Stimulated activated CD8-positive, alpha-beta memory T cell treated with anti-CD3 and anti-CD28 coated beads, Interleukin-4, amount 100 ng/mL, for 1 hour (primary cell): ENCODE measurements at places on chromosomes 5 and 9.

GRCh38 chr9:105637787-105638395 lies 24.4 kb upstream of the TAL2 start:
- no peak for DNase-seq

- no peak for DNase-seq
Observed at GRCh38 chr5:150993826-150994412, 26.5 kb upstream of the GPX3 start.

DNA sequence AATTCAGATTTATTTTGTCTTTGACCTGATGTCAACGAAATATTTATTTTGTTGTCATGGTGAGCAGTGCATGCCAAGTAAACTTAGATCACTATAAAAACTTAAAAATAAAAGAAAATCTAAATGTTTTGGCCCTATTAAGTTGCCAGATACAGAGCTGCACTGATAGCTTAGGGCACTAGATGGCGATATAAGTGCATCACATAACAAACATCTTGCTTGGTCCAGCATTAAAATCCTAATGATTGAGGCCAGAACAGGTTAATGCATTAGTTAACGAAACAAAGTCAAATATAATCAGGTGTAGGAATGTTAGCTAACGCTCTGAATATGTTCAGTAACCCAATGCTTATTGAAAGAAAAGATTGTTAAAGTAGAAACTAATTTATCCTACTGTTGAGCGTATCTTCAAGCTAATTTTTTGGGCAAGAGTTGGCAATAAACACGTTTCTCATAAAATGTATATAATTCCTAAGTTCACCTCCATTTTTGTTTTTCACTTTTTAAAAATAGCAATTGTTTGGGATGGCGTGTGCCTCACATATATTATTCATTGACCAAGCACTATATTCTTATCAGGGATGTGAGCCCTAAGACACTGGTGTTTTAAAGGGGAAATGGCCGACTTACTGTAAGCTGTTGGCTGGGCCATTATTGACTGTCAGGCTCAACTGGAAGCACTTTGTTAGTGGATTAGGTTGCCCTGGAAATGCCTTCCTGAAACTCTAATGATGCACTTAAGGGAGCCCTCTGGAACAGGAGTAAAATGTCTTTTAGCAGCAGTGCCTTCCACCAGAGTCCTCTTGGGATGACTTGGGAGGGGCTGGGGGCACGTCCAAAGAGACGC lies 33.3 kb downstream of the KCTD16 start:
- DNase-seq = no peak

DNA sequence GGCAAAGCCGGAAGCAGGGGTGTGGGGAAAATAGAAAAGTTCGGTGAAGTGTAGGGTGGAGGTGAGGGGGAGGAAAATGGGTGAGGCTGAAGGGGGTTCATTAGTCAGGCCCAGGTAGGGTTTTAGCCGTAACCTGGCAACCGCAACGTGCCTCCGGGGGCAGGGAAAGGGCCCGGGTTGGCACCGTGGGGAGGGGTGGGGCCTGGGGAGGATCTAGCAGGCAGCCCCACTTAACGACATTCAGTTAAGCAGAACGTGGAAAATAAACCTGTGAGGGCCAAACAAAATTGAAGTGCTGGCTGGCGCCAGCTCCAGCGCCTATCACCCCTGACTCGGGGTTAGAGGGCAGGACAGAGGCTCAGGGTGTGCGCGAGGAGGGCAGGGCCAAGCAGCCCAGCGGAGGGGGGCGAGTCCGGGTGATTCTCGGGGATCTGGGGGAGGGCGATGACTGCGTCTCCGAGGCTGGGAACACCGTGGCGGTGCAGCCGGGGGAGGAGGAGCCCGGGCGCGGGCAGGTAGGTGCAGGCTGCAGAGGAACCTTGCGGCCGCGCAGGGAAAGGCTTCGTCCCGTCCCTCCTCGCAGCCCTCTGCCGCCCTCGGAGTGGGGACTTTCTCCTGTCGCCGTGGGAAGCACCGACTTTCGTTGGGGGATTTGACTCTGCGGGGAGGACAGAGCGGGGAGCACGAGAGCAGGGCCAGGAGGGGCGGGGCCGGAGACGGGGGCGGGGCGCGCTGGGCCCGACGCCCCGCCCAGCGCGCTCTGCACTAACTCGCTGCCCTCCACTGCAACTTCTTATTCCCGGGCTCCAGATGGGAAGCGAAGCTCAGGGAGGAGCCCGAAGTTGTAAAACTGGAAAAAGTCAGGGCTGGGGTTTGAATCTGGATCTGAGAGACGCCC lies 5.1 kb downstream of the RGS14 start:
- DNase-seq = no peak

DNA sequence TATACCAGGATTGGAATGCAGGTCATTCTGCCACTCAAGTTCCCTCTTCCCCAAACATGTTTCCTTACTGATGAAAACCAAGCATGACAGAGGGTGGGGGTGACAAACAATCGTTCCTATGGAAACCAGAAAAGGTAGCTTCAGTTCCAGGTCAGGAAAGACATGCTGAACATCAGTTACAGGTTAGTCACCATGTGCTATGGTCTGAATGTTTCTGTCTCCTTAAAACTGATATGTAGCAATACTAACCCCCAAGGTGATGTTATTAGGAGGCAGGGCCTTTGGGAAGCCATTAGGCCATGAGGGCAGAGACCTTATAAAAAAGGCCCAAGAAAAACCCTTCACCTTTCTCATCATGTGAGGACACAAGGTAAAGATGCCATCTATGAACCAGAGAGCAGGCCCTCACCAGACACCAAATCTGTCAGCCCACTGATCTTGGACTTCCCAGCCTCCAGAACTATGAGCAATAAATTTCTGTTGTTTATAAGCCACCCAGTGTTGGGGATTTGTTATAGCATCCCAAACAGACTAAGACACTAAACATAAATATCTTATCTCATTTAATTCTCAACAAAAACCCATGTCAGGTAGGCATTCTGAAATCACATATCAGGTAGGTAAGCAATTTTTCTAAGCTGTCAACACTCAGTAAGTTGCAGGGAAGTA lies 15.7 kb upstream of the SH3RF2 start:
- DNase-seq = no peak

- DNase-seq = no peak
Observed at GRCh38 chr9:28409919-28410318, 836.6 kb upstream of the C9orf72 start.
